ENCODE measurements at places on chromosomes 6 and 20. TPM values are rescaled to one million over a fixed set of nuclear protein-coding genes. Genes with fewer than 3 reads are reported as not detected.

DNA sequence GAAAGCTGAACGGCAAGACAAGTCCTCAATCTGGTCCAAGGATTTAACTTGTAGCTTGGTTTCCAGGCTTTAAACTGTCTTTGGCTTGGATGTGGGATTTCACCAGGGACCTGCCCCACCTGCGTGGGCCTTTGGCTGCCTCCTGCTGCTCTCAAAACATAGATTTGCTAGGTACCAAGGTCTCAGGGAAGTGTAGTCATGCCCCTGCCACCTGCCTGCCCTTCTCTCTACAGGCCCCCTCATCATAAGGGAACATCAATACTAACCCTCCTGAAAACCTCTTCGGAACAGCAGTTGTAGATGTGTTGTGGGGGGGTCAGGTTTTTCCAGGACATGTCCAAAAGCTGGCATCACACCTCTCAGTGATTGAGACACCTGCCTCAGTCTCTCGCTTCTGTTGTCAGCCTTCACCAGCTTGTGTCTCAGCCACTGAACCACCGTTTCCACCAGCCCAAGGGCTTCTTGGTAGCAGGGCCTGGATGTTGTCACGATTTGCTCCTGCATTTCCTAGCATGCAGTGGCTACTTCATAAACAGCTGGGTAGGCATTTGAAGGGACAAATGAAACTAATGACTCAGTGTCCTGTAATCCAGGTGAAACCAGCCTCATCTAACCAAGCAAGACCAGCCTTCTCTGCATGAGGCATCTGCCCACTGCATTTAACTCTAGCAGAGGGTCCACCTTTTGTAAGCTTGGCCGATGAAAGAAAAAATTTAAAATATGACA is 141.6 kb upstream of the THBS2 start:
- no peak for DNase-seq

DNA sequence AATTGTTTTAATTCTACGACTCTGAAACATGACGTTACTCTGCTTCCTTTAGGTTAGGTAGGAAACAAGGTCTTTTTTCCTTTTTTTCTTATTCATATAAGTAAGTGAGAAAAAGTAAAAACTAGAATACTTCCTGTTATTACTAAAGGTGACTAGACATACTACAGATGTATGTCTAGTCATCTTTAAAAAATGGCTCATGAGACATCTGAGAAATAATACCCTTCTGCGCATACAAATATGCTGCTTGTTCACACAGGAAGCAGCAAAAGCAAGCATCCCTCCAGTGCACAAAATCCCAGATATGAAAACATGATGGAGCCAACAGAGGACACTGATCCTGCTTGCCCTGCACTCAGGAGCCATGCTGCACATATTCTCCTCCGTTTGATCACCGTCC is 699.1 kb downstream of the EPM2A start:
- DNase-seq: no peak

DNA sequence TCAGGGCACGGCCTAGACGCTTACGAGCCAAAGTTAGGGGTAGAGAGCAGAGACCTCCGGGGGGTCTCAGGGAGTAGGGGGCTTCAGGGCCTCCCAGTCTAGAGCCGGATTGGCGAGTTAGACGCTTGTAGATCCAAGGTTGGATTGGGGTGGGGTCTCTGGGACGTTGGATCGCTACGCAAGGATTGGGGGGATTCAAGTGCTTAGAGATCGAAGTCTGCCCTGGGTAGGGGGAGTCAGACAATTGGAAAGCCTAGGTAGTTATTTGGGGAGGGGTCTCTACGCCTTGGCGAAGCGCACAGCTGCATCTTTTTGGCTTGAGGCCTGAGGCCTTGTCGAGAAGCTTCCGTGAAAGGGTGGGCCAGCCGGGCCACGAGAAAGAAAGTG is 469 bp downstream of the STX16 start:
- no peak for DNase-seq

DNA sequence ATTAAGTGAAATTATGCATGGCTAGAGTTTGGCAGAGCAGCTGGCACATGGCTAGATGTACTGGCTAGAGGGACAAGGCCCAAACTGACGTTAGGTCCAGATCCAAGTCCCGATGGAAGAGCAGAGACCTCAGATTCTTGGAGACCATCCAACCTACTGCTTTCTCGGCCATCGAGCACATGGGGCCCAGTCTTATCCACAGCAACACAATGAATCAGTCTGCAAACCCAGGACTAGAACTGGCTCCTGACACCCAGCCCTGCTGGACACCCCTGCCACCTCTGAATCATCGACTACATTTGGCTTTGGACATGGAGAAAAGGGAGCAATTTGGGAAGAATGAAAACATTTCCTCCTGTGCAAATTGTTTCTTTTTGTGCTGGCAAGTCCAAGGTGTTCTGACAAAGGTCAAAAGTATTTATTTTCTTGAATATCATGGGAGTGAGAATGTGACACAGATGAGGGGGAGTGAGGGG is 23.9 kb upstream of the YWHAB start:
- peak; percentile 70 for DNase-seq

DNA sequence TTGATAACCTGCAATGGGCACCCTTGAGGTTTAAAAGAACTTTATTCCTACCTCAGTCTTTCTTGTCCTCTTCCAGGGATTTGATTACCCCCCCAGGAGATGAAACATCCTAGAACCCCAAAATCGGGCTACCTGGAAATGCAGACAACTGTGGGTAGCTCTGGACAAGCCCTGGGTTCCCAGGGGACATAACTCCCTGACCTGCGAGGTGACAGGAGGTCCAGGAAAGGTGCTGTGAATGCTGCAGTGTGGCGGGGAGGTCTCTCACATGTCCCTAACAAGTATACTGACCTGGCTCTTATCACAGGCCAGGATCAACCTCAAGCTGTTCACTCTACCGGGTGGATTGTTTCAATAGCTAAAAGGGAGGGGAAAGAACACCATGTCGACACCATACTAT is 11.6 kb downstream of the JAG1 start:
- DNase-seq: no peak

- no peak for DNase-seq
These were observed 1012.7 kb downstream of the EYS start for GRCh38 chr6:64694356-64694755.

COL21A1 gene
- not detected for total RNA-seq

AHI1 gene
- total RNA-seq: 16.7 TPM

TAPBP gene
- 101 TPM for total RNA-seq

SMLR1 gene
- not detected for total RNA-seq

HLA-DRB1 gene
- not detected for total RNA-seq
